ENCODE measurements at places on chromosomes 7 and 10.
A peak's percentile ranks its signal among the peaks of the same experiment; 100 is the strongest.

- DNase-seq = no peak
These were observed 223.8 kb downstream of the USP6NL start for GRCh38 chr10:11387551-11388222.

GRCh38 chr10:28188526-28188925 lies 114.3 kb downstream of the MPP7 start:
- DNase-seq = no peak

GRCh38 chr10:57624066-57624465 lies 643.6 kb downstream of the IPMK start:
- DNase-seq = no peak

- DNase-seq = no peak
These were observed 108.1 kb downstream of the CFTR start for GRCh38 chr7:117587931-117588330.

DNA sequence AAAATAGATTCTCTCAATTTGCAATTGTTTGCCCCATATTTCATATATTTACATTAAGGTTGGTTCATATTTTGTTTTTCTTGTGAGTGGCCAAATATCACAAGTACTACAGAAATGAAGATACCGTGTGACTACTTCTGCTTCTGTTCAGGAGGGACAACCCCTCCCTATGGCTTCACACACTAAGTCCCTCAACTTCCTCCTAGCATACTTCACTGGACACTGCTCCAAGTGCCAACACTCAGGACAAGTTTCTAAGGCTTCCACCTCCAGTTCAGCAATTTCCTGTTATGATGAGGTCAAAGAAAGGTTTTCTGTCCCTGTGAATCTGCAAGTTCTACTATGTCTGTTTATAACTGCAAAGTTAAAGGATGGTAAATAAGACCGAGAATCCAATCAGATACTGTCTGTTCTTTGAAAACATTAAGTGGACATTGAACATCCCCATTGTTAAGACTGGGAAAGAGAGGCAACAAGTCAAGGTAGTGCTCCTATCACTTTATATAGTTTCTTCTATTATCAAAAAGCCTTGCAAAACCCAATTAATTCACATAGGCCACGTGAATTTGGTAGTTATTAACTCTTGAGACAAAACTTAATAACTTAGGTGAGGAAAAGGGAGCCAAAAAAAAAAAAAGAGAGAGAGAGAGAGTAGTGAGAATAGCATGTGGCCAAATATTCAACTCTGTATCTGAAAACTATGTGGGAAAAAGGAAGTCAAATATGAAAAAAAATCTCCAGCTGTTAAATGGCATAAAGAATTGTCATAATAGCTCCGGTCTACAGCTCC lies 81.3 kb upstream of the DKK1 start:
- no peak for DNase-seq

DNA sequence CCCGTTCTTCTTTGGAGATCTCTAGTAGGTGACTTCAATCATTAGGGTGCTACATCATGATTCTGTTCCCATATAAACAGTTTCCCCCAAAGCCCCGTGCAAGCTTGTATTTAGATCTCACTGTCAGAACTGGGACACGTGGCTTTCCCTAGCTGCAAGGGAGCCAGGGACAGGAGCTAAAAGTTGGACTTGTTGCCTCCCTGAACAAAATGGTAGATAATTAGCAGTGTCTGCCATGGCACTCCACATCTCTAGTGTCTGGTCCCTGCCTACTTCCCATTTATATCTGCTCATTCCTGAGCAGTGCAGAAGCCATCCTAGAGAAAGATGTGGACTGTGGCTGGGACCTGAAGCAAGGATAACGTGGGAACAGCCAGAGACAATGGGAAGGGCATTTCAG lies 76.6 kb upstream of the FGFR2 start:
- DNase-seq = no peak

DNA sequence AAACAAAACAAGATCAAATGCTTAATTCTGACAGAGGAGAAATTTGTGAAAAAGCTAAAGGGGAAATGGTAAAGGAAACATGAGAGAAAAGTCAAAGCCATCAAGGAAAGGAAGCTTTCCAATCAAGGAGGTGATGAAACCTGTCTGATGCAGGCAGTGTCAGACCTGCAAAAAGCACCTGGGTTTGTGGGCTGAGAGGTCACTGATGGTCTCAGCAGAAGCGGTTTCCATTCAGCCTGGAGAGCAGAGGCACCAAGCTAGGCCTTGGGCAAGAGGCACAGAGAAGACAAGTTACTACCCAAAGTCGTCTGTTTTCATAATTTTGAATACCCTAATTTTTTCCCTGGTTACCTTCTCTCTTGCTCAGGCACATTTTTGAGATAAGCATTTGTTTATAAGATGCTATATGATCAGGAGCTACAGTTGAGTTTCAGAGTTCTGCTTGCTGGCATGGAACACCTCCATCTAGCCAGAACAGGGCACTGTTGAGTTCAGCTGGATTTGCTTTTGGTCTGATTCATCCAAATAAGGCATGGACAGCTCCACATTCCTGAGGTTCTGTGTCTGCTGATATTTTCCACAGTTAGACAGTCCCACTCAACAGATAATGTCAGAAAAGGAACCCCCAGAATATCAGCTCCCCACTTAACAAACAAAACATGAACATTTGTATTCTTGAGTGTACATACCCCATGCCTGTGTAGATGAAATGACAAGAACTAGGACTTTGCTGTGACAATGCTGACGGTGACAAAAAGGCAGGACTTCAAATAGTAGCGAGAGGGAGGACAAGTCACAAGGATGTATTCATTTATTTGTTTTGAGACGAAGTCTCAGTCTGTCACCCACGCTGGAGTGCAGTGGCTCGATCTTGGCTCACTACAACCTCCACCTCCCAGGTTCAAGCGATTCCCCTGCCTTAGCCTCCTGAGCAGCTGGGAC lies 4.9 kb upstream of the PPIA start:
- no peak for DNase-seq

DNA sequence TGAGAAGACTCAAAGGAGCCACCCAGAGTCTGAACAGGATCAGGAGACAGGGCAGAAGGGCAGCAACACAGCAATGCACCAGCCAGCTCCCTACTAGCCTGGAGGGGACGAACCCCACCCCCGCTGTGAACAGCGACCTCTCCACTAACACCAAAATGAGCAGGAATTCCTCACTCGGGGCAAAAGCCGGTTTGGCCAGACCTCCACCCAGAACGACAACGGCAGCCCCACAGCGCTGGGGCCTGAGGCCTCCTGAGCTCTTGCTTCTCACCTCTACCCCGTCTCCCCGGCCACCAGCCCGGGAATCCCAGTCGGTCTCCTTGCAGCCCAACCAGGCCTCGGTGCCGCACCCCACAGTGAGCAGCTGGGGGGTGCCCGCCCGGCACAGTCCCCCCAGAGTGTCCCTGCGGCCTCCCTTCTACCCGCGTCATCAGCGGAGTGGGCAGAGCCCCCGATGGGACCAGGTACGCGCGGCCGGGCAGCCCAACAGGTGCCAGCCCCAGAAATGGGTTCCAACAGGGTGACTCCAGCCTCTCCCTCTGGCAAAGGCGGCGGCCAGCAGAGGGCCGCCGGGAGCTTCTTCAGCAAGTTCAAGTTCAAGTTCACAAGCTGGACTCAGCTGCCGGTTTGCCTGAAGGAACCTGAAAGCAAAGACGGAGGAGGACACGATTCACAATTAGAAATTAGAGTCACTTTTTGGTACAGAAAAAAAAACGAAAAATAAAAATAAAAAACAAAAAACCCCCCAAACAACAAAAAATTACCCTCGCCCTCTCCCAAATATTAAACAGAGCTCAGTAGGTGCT lies 129.0 kb downstream of the MARCHF5 start:
- peak; percentile 62 for DNase-seq

DNA sequence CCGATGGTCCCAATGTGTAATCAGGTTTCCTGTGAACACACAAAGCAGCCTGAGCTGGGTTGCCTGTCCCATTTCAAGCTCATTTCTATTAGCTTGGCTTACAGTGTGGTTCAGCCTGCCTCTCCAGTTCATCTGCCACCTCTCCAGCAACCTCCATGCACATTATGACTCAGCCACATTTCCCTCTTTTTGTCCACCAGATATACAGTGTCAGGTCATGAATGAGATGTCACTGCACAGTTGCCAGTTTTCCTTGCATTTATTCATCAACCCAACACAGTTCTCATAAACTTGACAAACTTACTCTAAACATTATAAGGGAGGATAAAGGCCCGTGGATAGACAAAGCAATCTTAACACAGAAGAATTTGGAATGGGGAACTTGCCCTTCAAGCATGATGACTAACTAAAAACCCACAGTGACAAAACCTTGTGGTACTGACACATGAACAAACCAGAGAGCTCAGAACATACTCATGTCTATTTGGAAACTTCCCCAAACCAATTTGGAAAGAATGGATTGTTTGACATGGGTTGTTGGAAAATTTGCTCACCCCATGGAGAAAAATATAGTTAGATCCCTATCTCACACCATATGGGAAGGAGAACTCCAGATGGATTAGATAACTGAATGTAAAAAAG lies 2.5 kb upstream of the CFAP58 start:
- no peak for DNase-seq

GRCh38 chr10:129410688-129411392 lies 56.2 kb upstream of the MGMT start:
- no peak for DNase-seq

DNA sequence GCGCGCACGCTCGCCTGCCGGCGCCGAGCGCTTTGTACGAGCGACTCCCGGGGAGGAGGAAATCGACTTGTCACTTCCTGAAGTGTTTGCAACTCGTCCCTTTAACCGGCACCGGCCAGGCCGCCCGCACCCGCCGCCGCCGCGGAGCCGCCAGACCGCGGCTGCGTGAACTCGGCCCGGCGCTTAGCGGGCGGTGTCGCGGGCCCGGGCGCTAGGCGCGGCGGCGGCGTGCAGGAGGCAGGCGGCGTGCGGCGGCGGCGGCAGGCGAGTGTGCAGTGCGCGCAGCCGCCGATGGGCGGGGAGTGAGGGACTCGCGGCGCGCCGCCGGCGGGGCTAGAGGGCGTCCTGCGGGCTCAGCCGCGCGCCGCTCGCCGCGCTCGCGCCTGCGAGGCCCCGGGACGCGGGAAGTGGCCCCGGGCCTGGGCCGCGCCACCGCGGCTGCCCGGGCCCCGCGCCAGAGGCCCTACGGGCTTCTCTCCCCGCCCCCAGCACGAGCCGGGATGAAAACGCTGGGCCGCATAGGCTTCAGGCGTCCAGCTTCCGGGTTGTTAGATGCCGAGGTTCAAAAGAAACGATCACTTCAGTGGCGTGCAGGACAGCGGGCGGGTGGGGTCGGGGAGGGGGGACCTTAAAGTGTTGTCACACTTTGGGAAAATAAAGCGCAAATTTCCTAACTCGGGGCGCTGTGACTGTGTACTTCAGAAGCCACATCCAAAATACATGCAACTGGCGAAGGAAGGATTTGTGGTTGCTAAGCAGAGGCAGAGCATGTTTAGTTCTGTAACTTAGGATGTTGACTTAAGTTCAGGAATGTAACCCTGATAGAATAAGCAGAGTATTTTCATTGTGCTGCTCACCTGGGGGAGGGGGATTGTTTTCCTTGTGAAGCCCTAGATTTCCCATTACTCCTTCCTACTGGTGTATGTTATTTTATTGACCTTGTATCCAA lies at the start of gene FAM53B:
TSS of gene FAM53B (minus strand) at position 277 of the 949 bp plus-strand sequence. CDS start 37,665 bp downstream, outside the sequence.
- peak; percentile 93 for DNase-seq

DNA sequence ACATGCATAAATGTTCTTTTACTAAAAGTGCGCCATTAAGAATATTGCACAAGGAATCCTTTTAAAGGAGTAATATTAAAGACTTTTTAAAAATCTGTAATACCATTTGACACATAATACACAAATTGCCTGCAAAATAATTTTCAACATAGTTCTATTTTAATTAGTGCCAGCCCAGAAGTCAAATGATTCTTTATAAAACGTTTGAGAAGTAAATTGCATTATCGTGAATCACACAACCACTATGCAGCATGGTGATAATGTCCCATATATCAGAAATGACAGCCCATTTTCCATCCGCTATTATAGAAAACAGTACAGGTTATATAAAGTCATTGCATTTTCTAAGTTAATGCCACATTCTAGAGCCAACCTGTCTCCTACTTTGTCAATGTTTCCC lies 324.0 kb downstream of the IPMK start:
- no peak for DNase-seq

DNA sequence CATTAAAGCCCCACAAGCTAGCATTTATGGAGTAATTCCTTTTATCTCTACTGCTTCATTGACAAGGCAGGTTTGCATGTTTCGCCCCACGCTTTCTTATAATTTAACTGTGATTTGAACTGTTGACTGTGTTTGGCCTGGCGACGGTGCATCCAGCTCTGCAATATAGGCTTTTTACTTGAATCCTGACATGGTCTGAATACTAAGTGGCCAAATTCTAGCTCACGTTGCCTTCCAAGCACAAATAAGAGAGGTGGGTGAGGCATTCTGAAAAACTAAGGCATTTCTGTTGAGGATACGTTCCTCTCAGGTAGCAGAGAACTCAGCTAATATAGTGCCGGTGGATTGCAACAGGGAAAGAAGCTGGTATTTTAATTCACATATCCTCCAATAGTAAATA lies 61.8 kb downstream of the NRP1 start:
- no peak for DNase-seq

DNA sequence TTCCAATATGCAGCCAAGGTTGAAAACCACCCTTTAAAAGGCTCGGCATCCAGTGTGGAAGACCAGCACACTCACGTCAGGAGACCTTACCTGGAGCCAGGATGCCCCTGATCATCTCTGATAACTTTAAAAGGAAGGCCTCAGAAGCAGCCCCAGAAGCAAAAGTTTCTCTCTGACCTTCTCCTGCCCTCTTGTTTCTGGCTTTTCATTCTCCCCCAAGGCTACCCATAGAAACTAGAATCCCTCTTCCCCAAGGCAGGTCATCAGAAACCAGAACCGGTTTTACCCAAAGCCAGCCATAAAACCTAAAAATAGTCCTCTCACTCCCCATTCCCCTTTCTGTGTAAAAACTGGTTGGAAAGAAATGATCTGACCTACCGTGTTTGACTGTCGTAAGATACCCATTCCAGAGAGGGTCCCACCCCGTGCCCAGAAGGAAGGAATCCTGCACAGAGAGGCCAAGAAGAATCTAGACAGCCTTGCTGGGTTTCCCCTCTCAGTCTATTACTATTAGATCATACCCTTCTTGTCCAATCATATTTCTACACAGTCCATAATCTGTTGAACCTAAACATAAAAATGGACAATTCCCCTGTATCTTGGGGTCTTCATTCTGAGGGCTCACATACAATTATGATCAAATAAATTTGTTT lies 17.5 kb upstream of the TSPAN14 start:
- DNase-seq = no peak

DNA sequence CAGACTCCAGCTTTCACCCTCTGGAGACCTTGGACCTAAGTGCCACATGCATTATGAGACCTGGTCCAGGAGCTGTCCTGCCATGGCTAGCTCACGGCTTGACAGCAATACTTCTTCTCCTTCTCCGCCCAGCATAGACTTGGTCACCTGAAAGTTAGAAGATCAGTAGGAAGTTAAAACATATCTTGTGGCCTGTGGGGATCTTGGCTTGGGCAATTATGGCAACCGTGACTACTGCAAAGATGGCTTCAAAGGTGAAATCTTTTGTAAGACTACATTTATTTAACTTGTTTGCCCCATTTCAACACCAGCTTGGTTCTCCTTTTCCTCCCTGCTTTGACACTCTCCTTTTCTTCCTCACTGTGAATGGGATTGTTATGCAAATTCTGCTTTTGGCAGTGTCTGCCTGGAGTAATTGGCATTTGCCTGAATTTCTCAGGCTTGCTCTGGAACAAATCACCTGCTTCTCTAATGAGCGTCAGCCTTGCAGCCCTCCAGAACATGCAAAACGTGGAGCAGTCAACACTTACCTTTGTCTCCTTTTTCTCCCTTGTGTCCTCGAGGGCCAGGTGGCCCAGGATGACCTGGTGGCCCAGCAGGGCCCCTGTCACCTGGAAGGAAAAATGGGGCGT lies 53.4 kb downstream of the COL17A1 start:
- DNase-seq = no peak

GRCh38 chr7:48780862-48781261 lies 143.5 kb upstream of the CDC14C start:
- DNase-seq = no peak

- DNase-seq = no peak
These were observed 210.6 kb downstream of the ARL4A start for GRCh38 chr7:12898004-12898403.
